ENCODE measurements at places on chromosomes 3 and 15.

- DNase-seq: no peak
Observed at GRCh38 chr3:186640929-186641328, 730 bp downstream of the FETUB start.

GRCh38 chr15:95494971-95495541 lies 835.4 kb upstream of the NR2F2 start:
- no peak for DNase-seq

GRCh38 chr3:115513416-115513800 lies 109.9 kb upstream of the GAP43 start:
- DNase-seq: no peak

DNA sequence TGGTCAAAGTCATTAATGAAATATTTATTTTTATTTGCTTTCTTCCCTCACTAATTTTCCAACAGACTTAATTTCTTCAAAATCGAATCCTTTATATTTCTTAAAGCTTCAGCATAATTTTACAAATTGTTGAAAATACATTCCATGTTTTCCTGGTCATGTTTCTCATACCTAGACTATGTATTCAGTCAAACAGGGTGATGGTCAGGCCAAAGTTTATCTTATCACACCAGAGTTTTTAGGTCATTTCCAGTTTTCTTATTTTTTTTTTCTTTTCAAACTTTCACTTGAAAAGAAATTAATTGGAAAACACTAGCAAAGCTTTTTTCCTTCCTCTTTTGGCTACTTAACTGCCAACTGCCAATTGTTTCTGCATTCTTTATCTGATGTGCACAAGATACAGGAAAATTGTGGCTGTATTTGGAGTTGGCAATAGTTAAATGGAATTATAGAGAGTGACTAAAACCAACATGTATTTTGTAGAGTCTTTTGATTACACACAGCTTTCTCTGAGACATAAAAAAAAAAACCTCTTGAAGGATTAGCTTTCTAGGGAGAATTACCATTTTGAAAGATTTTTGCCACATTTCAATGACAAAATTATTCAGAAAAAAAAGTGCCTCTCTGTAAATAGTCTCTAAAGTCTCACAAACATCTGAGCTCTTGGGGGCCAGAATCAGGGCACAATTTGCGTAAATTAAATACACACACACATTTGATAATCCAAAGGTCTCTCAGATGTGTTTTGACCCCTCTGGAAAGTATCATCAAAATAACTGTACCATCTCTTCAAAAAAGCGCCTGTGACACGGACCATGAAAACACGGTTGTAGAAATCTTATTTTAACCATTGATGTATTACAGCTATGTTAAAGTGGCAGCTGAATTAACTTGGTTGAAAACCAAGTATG lies 603.2 kb upstream of the KCNMB2 start:
- DNase-seq: no peak

DNA sequence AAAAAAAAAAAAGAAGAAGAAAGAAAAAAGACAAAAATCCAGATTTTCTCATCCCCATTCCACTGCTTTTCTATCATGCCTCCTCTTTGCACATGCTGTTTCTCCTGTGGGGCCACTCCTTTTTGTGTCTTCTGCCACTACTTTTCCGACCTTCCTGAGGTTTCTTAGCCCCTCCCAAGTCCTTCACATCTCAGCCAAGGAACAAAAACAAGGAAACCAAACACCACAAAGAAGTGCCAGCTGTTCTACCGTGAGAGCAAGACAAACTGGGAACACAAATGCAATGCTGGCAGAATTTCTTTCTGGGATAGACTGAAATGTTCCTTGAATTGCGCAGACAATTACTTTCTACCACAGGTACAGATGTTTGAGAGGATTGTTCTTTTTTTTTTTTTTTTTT lies 83.2 kb downstream of the MB21D2 start:
- no peak for DNase-seq

- no peak for DNase-seq
Observed at GRCh38 chr3:124699686-124700396, 30.4 kb upstream of the UMPS start.

- no peak for DNase-seq
Observed at GRCh38 chr3:186967686-186968085, 37.4 kb downstream of the ST6GAL1 start.

GRCh38 chr3:128996726-128997125 lies 2.9 kb upstream of the CFAP92 start:
- DNase-seq: no peak

- no peak for DNase-seq
Observed at GRCh38 chr3:12025584-12025983, 21.4 kb downstream of the SYN2 start.

DNA sequence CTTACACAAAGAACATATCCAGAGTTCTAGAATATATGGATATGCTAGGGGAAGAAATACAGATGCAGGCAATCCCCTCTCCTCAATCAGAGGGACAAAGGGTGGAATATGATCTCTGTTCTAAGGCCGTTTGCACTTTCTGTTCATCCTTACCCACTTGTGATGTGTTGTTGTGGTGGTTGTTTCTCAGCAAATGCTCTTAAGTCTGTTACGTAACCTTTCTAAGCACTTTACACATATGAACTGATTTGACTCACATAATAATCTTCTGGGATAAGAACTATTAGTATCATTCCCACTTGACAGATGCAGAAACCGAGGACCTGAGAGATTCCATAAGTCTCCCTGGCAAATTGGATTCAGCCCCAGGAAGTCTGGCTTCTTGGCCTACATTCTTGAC lies 40.5 kb downstream of the NGRN start:
- no peak for DNase-seq

- DNase-seq: no peak
Observed at GRCh38 chr3:149886957-149887356, 73.9 kb downstream of the RNF13 start.

DNA sequence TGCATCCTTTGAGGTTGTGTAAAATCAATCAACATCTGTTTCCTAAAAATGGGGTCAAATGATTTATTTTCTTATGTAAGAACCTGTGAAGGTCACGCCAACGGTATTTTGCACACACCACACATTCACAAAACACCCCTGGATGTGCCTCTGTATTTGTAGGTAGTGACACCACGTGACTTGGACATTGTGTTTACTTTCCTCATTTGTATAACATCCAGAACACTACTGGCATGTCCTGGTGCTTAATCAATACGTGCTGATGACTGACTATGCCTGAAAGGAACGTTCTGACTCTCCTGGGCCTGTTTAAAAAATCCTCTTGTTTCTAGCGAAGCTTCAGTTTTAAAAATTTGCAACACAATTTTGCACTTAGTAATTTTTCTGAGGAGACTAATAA lies 3.4 kb upstream of the TAFA4 start:
- DNase-seq: no peak

DNA sequence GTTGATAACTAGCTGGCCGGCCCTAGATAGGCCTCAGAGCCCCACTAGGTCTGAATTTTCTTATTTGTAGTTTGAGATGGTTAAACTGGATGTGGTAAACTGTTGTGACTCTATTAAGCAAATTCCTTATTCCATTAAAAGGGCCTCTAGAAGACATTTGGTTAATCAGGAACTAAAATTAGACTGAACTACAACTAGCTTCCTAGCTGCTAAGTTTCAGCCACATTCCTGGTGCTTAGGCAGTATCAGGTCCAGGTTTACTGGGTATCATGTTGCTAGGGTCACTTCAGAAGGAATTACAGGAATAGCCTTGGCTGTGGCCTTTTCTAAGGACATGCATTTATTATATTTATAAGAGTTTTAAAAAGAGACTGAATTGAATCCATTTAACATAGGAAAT lies 136.3 kb downstream of the PLD1 start:
- DNase-seq: no peak

GRCh38 chr15:59941612-59942011 lies 62.5 kb upstream of the FOXB1 start:
- DNase-seq: no peak

DNA sequence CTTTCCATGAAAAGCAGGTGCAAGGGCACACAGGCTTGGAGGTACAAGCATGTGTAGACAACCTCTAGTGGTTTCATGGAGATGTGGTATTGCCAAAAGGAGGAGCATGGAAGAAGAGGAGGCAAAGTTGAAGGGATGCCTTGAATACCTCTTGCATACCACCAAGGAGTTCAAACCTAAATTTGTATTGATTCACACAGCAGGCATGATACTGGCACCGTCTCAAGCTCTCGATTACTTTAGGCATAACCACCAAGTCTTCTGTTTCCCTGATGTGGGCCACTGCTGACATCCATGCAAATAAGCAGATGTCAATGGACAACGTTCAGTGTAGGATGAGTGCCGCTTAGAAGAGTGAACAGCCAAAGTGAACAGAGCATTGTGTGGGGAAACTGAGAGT lies 87.1 kb downstream of the SCN11A start:
- no peak for DNase-seq

All from activated CD4-positive, alpha-beta T cell treated with anti-CD3 and anti-CD28 coated beads, Interleukin-2, Interleukin-4, amounts not matched to agents 100 ng/mL and 50 ng/mL, durations not matched to agents 16 hours and 8 hours (primary cell).